Cerebellar nuclear complex (tissue), 1 donor: ENCODE measurements at places on chromosomes 16 and 17.

- no peak for DNase-seq
These were observed 1.5 kb downstream of the NPLOC4 start for GRCh38 chr17:81635431-81635830.

DNA sequence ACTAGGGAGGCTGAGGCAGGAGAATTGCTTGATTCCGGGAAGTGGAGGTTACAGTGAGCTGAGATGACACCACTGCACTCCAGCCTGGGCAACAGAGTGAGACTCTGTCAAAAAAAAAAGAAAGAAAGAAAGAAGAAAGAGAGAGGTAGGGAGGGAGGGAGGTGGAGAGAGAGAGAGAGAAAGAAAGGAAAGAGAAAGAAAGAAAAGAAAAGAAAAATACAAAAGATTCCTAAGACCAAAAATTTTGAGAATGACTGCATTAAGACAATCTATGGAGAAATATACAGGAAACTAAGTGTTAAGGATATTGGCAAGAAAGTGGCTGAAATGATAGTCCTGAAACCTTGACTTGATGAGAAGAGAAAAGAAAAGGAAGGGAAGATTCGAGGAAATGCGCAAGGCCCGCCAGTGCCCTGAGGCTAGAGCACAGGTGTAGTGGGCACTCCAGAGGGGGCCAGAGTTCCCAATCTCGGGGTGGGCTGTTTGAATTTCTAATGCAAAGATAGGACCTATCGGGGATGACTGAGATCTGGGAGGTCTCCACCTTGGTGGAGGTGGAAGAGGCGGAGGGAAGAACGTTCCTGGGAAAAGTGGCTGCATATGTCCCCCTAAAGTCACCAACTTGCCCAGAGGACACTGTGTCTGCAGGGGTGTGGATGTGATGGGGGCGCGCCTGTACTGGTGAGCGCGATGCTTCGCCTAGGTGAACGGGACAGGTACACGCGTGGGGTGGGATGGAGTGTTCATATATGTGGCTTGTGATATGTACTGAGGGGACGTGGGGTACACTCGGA, 654 bp upstream of the SCNN1B start:
- no peak for DNase-seq

DNA sequence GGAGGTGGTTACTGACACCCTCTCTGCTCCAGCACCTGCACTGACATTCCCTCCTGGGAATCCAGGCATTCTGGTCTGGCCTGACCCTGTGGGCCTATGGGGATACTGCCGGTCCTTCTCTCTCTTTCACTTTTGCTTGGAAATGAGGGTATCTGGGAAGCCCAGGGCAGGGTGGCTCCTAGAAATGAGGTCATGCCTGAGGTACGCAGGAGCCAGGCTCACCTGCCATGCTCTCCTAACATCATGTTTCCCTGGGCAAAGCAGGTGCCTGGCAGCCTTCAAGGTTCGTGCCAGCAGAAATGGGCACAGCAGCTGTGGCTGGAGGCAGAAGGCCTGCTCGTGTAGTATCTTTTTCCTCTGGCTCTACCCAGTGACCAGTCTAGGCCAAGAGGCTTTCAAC, 3.3 kb downstream of the ITGA3 start:
- no peak for DNase-seq

- DNase-seq = no peak
These were observed 10.1 kb upstream of the TMEM219 start for GRCh38 chr16:29951625-29952365.

- DNase-seq = no peak
These were observed 248.8 kb downstream of the HS3ST3A1 start for GRCh38 chr17:13352747-13353415.

GRCh38 chr17:17320188-17320910, 17.2 kb downstream of the NT5M start:
- no peak for DNase-seq

DNA sequence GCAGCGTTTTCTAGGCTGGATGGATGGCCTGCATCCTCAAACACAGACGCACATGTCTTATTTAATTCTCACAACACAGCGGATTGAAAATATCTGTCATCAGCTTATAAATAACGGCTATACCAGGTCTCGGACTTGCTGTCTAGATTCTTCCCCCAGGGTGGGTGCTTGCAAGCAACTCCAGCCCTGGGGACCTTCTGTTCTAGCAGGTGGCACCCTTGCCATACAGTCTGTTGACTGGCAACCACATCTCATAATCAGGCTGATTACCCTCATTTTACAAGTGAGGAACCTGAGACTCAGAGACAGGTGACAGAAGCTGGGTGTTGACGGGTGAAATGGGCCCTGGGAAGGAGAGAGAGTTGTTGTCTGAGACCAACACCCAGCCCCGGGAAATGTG, 16.2 kb upstream of the SEZ6 start:
- DNase-seq = no peak

DNA sequence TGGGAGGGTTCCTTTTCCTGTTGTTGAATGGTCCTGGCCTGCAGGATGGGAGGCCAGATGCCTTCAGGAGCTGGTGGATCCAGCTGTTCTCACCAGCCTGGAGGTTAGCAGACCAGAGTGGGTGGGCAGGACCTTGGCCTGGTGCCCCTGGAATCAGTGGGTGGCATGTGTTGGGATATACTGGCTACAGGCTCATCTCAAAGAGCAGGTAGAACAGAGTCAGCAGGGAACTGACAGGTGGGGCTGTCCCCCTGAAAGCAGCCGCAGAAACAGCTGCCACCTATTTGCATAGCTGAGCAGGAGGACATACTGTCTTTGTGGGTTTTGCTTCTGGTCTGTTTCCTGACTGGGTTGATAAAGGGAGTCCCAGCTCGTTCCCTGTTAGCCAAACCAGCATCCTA, 144.1 kb downstream of the RAB11FIP4 start:
- no peak for DNase-seq

DNA sequence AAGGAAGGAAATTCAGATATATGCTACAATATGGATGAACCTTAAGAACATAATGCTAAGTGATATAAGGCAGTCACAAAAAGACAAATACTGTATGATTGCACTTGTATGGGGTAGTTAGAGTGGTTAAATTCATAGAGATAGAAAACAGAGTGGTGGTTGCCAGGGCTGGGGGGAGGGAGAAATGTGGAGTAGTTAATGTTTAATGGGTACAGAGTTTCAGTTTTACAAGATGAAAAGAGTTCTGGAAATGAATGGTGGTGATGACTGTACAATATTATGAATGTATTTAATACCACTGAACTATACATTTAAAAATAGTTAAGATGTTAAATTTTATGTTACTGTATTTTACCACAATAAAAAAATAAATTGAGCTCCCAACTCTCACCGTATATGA, 157.9 kb downstream of the TOX3 start:
- no peak for DNase-seq
